ENCODE measurements at places on chromosomes 2 and 18.

GRCh38 chr2:172334988-172335387, 92.4 kb upstream of the ITGA6 start:
- no peak for DNase-seq

GRCh38 chr18:3624935-3625741, 175.2 kb downstream of the TGIF1 start:
- DNase-seq = peak; percentile 96

DNA sequence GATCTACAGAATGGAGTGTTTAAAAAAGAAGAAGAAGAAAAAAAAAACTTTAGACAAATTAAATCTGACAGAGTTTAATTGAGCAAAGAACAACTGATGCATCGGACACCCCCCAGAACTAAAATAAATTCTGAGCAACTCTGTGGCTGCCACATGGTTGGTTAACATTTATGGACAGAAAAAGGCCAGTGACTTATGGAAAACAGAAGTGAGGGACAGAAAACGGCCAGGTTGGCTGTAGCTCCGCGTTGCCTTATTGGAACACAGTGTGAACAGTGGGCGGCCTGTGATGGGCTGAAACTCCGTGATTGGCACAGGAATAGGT, 75.6 kb downstream of the SPP2 start:
- DNase-seq = no peak

GRCh38 chr2:179049546-179050311, at the start of gene CCDC141:
Gene CCDC141 (minus strand): TSS chr2:179050137. CDS start chr2:179049941, 196 bp downstream.
- DNase-seq = peak; percentile 7

GRCh38 chr2:170086751-170087412, 91.1 kb upstream of the MYO3B start:
- no peak for DNase-seq

DNA sequence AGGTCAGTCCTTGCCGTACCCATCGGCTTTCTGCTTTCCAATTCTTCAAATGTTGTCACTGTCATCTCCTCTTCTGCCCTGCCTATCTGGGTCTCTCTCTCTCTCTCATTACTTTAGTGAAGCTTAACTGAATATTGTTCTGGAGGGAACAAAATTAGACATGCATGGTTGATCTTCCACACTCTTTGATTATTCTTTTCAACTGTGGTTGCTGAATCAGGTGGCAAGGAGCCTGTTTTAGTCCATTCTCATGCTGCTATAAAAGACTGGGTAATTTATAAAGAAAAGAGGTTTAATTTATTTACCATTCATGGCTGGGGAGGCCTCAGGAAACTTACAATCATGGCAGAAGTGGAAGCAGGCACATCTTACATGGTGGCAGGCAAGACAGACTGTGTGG, 157.9 kb downstream of the ARL4C start:
- DNase-seq = no peak

GRCh38 chr2:191691898-191692297, 14.0 kb downstream of the NABP1 start:
- no peak for DNase-seq

- peak; percentile 39 for DNase-seq
Observed at GRCh38 chr2:24917086-24917485, 3.0 kb downstream of the ADCY3 start.

DNA sequence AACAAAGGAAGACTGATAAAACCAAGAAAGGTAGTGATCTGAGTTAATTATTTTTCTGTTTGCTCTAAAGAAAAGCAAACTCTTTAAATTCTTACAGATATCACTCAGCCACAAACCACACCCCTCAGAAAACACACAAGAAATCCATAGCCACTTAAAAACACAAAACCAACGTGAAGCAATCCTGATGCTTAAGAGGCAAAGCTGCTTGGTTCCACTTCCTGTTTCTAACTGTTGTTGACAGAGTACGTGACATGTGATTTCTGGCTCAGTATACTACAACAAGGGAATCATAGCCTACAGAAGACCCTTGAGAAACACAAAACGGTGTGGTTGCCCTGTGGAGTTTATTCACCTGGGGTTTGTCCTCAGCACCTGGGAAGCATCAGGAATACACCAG, 240.9 kb upstream of the APCDD1 start:
- DNase-seq = peak; percentile 6

DNA sequence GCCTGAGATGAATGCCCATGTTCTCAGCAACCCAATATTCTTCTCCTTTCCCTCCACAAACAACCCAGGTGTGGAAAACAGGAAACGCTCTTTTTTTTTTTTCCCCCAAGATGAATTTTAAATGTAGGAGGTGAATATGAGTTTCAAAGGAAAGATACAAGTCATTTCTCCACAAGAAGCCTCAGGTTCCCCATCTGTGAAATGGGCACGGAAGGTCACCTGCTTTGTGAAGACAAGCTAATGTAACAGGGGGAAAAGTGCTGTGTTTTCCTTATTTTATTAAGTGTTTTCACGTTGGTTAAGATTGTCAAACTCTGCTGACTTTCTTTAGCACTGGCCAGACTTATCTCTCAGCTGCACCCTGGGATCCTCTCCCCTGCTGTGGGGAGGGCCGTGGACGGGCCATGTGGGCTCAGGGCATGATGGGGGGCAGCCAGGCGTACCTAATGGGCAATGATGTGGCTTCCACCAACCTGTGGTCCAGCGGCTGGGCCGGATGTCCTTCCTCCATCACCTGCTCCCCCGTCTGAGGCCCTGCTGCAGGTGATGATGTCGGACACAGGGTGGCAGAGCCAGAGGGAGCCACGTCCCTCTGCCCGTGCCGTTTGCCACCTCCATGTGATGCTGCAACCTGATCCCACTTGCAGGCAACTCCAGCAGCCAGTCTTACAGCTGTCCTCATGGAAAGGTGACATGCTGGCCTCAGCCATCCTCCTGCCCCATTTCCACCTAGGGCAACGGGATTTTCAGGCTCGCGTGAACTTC, 130.0 kb upstream of the PXDN start:
- no peak for DNase-seq

GRCh38 chr18:24479371-24479770, 18.9 kb downstream of the HRH4 start:
- DNase-seq = no peak

GRCh38 chr2:73856214-73856613, 27.5 kb downstream of the STAMBP start:
- DNase-seq = peak; percentile 52

DNA sequence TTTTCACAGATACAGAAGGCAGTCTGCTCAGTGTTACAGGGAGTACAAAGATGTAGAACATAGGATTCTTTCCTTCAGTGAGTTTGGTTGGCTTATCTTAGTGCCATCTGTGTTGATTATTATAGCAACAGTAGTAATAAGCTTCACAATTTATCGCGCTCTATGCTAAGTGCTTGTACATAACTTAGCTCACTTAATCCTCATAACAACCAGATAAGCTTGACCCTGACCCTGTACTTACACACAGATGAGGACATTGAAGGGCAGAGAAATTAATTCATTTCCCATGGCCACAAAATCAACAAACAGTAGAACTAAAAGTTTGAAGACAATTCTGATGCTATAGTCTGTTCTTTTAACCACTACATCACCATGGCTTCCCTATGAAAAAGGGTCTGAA, 121.8 kb downstream of the SPHKAP start:
- no peak for DNase-seq

GRCh38 chr2:109144721-109145120, 15.7 kb downstream of the SH3RF3 start:
- DNase-seq = no peak

GRCh38 chr18:50933684-50934083, 34.2 kb upstream of the ELAC1 start:
- no peak for DNase-seq

DNA sequence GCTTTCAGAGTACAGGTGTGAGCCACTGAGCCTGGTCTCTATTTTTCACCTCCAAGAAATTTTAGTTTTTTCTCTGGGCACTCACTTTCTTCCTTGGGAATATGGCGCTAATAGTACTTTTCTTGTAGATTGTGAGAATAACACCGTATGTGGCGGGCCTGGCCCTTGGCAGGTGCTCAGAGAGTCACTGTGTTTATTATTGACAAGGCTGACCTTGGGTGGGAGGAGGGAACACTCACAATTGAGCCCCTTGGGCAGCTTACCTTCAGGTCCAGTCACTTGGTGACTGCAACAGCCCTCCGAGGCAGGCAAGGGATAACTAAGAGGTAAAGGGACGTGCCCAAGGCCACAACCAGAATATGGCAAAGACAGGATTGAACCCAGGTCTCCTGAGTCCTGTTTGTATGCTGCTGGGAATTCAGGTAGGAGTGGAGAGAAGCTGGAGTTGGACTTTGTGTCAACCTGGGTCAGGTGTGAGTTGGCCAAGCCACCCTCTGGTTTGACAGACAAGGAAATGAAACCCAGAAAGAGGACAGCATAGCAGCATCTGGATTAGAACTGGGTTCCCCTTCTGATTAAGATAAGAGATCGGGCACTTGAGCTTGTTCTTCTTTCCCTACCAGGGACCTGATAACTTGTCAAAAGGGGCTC, 2.8 kb upstream of the STK25 start:
- no peak for DNase-seq

DNA sequence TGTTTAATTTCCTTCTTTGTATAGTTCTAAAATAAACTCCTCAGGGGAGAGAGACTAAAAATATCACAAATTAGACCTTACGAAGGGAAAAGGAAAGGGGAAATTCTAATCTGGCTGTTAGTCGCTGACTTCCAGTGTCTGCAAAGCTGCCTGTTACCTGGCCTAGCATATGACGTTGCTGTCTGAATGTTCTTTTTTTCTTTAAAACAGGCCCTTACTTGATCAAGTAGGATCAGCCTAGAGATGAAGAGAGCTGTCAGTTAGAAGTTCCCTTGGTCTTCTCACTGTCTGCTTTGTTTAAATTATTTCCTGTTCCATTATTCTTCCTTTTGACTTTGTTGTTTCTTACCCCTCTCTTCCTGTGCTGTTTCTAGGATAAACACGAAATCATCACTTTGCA, 11.2 kb downstream of the NCK2 start:
- no peak for DNase-seq

DNA sequence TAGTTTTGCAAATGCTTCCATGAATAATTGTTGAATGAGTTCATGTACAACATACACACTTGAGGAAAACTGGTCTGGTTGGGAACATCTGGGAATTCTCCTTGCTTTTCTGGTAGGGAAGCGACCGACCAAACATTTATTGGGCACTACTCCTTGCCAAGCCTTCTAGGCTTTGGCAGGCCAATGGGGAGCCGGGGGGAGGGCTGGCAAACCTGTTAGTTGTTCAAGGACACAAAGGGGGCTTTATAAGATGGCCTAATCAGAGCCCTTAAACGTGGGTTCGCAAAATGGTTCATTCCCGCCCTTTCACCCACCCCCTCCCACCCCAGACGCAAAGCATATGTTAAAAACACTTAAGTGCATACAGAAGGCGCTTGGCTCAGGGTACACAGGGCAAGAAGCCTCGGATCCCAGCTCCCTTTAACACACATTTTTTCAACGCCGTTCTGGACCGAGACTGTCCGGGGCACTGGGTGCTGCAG, 844 bp upstream of the VSNL1 start:
- DNase-seq = no peak

DNA sequence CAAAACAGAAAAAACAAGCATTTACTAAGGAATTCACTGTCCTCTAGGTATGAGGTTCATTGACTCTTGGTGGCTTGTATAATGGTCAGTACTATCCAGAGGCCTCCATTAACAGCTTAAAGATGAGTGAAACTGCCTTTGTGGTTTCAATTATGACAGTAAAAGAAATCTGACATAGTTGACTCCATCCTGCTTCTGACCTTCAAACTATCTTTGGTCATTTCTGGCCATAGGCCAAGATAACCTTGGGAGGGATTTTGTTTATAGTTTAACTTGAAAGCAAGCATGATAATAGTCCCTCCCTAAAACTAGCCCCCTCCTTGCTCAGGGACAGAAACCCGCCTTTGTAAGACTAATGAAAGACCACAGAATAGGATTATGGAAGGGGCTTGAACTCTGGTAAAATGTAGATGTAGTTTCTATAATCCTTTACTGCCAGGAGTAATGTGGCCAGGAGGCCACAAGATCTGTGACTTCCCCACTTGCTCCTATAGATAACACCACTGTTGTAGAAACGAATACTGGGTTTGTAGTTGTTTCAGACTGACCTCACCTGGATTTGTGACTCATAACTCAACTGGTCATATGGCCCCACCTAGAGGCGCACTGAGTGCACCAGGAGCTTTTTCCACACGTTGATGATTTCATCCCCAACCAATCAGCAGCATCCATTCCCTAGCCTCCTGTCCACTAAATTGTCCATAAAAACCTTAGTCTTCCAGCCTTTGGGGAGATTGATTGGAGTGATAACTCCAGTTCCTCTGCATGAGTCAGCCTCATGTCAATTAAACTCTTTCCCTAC, 8.6 kb upstream of the PLEKHM3 start:
- no peak for DNase-seq

GRCh38 chr2:88085602-88086001, 18.0 kb downstream of the SMYD1 start:
- DNase-seq = no peak

DNA sequence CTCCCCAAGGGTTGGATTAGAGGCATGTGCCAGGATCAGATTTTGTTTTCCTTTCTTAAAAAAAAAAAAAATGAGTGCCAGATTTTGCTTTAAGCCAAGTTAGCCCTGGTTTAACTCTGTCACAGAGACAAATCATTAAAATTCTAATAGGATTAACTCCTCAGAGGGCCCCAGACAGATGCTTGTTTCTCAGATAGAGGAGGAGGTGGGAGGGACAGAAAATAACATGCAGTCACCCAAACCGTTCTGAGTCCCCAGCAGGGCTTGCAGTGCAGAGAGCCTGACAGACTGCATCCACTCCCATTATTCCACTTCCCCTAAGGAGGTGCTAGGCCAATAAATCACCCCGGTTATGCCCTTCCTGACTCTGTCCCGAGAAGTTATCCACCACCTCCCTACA, 6.3 kb upstream of the PROKR1 start:
- no peak for DNase-seq

- DNase-seq = no peak
Observed at GRCh38 chr2:30677861-30678385, 129.3 kb downstream of the CAPN13 start.

GRCh38 chr2:129781749-129782632, 197.5 kb upstream of the RAB6C start:
- DNase-seq = no peak

DNA sequence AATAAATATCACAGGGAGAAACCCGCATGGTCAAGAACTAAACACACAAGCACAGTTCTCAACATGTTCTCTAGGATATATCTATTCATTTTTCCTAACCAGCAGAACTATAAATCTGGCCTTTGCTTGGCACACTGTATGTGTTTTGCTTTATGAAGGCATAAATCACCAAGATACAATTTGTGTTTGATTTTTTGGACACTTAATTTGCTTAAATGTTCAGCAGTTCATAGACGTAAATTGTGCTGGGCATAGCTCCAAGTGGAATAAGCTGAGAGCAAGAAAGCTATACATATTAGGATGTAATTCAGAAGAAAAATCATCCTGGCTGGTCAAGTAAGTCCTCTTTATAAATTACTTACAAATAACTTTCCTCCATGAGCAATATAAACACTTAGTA, 341.5 kb upstream of the ATP5MC3 start:
- no peak for DNase-seq
